Aorta (tissue), 5 donors: ENCODE measurements at places on chromosomes 1 and 21. TPM values are rescaled to one million over a fixed set of nuclear protein-coding genes. Genes with fewer than 3 reads are reported as not detected.

DNA sequence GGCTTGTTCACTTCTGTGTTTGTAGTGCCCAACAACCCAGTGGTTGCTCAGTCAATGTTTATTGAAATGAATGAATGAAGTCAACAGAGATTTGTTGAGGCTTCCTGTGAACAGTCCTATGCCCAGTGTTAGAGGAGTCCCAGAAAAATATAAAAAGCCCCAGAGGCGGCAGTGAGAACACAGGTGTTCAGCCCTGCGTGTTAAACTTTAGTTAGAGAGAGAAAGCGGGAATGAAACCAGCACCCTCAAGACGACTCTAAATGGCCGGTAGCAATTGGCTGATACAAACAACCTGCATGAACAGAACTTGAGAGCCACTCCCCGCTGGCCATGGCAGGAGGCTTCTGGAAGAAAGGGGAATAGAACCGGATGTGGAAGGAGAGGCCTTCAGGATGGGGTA lies 22.6 kb downstream of the TMEM51 start:
- H3K4me3 ChIP-seq: no peak overlapping the region
- no peaks in the 10 kb centered on the region for H3K27me3 ChIP-seq
- H3K4me1 ChIP-seq: no peaks in the 10 kb centered on the region
- no peak for DNase-seq

DNA sequence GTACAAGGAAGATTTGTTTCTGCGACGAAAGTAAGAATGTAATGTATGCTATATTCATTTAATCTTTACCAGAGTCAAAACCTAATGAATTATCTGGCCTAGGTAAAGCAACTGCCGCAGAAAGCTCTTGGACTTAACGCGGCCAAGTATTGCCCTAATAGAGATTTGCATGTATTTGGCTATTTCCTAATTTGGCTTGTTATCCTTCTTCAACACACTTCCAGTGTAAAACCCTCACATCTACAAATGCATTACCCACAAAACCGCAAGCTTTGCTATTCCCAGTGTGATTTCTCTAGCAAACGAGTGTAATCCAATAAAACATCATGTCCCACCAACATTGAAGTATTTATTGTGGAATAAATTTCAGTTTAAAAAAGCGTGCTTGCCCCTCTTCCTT lies 123.8 kb upstream of the LMO4 start:
- no peak overlapping the region for H3K4me3 ChIP-seq
- no peak for DNase-seq
- no peaks in the 10 kb centered on the region for H3K36me3 ChIP-seq
- peaks cover 2% of the 10 kb centered on the region for H3K4me1 ChIP-seq
- no peak overlapping the region for H3K27ac ChIP-seq

GRCh38 chr1:89166705-89167104 lies 9.1 kb downstream of the GBP7 start:
- H3K36me3 ChIP-seq: no peaks in the 10 kb centered on the region
- H3K4me1 ChIP-seq: no peaks in the 10 kb centered on the region
- DNase-seq: no peak
- no peak overlapping the region for H3K27ac ChIP-seq

DNA sequence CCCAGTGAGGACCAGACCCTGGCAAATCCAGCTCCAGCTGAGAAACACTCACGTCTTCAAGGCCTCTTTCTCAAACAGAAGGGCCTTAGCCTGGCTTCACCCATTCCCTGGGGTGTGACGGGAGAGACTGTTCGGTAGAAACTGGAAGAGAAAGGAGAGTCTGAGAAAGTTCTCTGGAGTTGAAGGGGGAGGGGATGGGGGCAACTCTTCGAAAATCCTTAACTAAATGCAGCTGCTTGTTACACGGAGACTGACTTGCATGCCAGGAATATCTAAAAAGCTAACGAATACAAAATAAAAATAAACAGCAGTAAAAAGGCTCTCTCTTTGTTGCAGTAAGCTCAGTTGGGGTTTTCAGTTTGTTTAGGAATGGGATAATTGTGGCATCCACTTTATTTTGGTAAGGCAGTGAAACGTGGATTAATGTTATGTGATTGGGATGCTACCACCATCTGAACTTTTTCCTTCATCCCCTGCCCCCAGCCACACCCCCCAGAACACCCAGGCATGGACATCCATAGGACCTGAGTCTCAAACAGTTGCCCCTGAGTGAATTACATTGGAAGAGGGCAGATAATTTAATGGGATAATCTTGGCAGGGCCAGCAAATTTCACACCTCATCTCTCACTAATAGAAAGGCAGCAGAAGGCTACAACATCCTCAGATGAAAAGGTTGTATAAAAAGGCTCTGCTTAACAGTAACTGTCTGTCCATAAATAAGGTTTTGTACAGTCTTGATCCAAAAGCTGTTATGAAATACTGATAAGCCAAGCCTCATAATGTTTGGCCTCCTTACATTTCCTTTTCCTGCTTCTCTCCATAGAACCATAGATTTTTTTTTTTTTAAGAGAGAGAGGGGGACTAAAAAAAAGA lies 5.8 kb downstream of the ROR1 start:
- H3K4me3 ChIP-seq: no peak overlapping the region
- DNase-seq: no peak
- H3K4me1 ChIP-seq: no peaks in the 10 kb centered on the region
- peak overlapping the region; percentile 12 for H3K27ac ChIP-seq
- no peaks in the 10 kb centered on the region for H3K36me3 ChIP-seq

DNA sequence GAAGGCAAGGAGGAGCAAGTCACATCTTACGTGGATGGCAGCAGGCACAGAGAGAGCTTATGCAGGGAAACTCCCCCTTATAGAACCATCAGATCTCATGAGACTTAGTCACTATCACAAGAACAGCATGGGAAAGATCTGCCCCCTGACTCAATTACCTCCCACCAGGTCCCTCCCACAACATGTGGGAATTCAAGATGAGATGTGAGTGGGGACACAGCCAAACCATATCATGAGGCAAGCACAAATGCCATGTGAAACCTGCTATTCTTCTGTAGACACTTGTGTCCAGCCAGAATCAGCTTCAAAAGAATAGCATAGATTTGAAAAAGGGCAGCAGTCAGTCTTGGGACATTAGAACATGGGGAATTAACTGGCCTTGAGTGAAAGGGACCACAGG lies 32.2 kb upstream of the UBE2U start:
- DNase-seq: no peak
- no peak overlapping the region for H3K27ac ChIP-seq
- H3K4me1 ChIP-seq: peaks cover 22% of the 10 kb centered on the region
- no peaks in the 10 kb centered on the region for H3K27me3 ChIP-seq

GRCh38 chr1:62424411-62424810 lies 12.4 kb upstream of the USP1 start:
- H3K4me3 ChIP-seq: no peak overlapping the region
- no peaks in the 10 kb centered on the region for H3K27me3 ChIP-seq
- no peak for DNase-seq

DNA sequence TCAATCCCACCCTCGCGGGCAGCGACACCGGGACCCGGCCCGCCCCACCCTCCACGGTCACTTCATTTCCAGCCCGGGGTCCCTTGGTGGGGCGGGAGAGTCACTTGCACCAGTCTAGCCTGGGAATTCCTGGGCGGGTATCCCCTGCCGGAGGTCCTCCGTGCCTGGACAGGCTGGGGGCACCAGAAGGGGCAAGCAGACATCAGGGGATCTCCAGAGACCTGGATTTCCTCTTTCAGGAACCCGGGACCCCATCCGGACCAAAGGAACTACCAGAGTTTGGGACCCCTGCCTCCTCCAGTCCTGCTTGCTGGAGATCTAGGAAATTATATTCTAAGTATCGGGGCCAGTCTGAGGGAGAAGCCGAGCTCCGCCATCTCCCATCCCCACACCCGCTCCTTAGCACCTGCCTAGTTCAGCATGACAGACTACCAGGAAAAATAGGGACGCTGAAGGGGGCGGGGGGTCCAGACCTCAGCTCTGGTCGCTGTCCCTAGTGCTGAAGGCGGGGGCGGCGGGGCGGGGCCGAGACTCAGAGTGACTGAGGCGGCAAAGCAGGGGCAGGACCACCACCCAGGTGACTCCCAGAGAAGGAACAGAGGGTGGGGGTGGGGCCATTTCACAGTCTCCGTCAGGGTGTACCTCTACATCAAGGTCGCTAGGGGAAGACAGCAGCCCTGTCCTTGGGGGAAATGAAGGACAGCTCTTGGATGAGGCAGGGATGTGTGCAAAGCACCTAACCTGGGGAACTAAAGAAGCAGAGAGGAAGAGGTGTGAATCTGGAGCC lies 832 bp downstream of the HCN3 start:
- no peaks in the 10 kb centered on the region for H3K27me3 ChIP-seq
- no peak overlapping the region for H3K27ac ChIP-seq
- peak; percentile 71 for DNase-seq

- no peaks in the 10 kb centered on the region for H3K4me1 ChIP-seq
- no peak for DNase-seq
- H3K4me3 ChIP-seq: no peak overlapping the region
- no peaks in the 10 kb centered on the region for H3K27me3 ChIP-seq
Observed at GRCh38 chr1:19109545-19109944, 100.5 kb downstream of the UBR4 start.

DNA sequence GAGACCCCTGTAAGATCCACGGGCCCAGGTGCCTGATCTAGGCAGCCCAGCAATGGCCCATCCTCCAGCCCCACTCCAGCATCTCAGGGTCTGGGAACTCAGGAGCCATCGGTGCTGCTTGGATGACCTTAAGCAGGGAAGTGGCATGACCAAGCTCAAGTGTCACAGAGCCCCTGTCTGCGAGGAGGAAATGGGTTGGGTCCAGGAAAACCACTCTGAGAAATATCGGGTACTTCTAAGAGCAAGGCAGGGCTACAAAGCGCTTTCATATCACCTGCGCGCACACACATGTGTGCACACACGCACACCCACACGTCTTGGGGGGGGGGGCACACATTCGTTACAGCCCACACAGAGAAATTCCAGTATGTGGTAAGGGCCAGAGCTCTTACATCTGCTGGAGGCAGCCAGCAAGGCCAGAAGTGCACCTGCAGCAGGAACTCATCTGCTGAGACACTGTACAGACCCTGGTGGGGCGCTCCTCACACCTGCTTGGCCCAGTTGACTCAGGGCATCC lies 32.6 kb upstream of the SPOCD1 start:
- no peaks in the 10 kb centered on the region for H3K27me3 ChIP-seq
- H3K4me3 ChIP-seq: no peak overlapping the region
- no peaks in the 10 kb centered on the region for H3K4me1 ChIP-seq
- DNase-seq: no peak
- H3K27ac ChIP-seq: no peak overlapping the region
- no peaks in the 10 kb centered on the region for H3K36me3 ChIP-seq

DNA sequence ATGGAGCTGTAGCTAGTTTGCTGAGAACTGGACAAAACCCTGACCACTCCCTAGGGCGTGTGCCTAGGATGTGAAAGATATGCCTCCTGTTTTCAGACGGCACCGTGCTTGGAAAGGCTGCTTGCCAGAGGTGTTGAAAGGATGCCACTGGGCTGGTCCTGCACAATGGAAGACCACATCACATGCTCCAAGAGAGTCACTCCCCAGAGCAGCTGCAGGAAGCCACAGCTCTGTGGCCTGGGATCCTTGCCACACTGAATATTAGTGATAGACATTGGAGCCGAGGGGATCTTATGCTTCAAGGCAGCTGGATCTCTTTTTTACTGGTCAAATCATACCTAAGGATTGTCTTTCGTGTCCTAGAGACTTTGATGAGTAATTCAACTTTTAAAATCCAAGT lies 6.6 kb upstream of the APP start:
- DNase-seq: no peak
- no peak overlapping the region for H3K27ac ChIP-seq
- H3K4me1 ChIP-seq: no peaks in the 10 kb centered on the region
- no peaks in the 10 kb centered on the region for H3K36me3 ChIP-seq

Gene NMNAT1
- 11.2 TPM for total RNA-seq

Gene MTOR
- 31.8 TPM for total RNA-seq

Gene OR2T6
- not detected for total RNA-seq

Gene HSD3B2
- not detected for total RNA-seq

Gene AGMAT
- 0.13 TPM for total RNA-seq

Gene ZFYVE9
- 28.8 TPM for total RNA-seq

Gene IQGAP3
- total RNA-seq: 0.58 TPM
